CMK (cell line): ENCODE measurements at places on chromosomes 7 and 10.

DNA sequence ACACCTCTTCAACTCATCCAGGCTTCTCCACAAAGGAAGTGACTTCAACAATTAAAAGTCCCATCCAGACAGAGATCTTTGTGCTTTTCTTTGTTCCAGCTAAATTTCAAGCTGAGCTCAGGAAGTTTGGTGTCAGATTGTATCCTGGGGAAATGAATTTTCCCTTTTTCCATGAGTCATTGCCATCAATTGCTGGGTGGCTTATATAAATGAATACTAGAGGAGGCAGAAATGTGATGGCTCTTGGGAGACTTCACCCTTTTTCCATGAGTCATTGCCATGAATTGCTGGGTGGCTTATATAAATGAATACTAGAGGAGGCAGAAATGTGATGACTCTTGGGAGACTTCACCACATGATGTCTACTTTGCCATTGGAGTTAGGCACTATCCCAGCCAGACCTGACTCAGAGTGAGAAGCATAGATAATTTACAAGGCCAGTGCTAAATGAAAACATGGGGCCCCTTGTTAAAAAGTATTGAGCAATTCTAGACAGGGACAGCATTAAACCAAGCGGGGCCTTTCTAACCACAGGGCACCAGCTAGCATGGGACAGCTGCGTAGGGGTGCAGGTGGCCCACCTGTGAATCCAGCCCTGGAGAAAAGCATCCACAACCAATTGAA is 339.2 kb upstream of the PODXL start:
- DNase-seq, result no peak

GRCh38 chr10:75743291-75743778 is 311.9 kb downstream of the LRMDA start:
- no peak for DNase-seq

DNA sequence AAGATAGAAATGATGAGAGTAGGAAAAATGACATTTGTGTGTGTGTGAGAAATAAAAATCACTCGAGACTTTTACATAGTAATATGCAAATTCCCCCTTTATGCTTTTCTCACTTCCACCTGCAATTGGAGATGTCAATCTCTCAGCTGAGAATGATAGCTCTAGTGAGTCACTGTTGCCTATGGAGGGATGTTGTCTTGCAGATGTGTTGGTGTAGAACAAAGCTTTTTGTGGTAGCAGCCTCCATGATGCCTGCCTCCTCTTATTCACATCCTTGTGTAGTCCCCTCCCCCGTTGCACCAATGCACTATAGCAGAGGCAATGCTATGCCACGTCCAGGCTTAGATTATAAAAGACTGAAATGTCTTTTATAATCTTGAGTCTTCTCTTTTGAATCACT is 33.8 kb downstream of the SPAG6 start:
- DNase-seq, result no peak

DNA sequence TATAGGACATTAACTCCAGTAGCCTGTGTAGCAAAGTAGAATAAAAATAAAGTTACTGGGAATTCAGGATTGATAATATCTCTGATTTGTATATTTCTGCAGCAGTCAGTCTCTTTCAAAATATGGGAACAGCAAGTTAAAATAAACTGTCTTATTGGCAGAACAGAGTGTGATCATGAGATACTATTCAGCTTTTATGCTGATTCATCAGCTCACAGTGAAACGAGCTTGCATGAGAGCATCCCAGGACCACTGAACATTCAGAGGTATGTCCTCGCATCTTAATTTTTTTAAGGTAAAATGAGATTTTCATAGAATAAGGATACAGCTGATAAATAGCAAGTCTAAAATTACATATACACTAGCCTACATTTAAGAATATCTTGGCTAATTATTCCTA is 282.5 kb upstream of the MYO3A start:
- DNase-seq, result no peak
